EL (cell line): ENCODE measurements at places on chromosomes 2 and 18.
A peak's percentile ranks its signal among the peaks of the same experiment; 100 is the strongest.

- DNase-seq = no peak
Observed at GRCh38 chr2:65706411-65706810, 274.0 kb upstream of the SPRED2 start.

- no peak for DNase-seq
Observed at GRCh38 chr2:184004289-184004947, 593.9 kb upstream of the ZNF804A start.

DNA sequence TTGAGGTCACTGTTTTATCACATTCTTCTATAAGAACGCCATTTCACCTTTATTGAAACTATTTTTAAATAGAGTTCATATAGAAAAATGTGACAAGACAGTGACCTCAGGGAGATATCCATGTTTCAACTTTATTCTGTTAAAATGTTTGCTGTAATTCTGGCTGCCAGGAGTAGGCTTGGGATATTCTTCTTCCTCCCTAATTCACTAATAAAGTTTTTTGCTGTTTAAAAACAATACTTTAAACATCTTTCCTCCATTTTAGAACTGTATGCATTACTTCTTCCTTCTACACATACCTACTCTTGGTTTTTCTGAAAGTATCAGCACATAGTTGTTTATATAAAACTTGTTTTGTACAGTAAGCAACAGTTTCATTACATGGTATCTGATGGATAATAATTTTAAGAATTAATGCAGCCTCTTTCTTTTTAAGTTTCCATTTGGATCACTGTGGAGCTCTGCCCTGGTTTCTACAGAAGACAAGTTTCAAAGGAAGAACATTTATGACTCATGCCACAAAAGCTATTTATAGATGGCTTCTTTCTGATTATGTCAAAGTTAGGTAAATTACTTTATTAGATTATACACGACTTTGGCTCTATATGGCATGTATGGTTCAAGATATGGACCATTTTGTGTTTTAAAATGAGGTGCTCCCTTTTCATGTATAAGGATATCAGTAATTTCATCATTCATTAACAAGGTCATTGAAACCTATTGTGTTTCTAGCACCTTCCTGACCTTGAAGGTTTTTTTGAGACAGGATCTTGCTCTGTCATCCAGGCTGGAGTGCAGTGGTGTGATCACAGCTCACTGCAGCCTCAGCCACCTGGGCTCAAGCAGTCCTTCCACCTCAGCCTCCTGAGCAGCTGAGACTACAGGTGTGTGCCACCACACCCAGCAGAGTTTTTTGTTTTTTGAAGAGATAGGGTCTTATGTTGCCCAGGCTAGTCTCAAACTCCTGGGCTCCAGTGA is 7.2 kb downstream of the CPSF3 start:
- peak; percentile 20 for DNase-seq

DNA sequence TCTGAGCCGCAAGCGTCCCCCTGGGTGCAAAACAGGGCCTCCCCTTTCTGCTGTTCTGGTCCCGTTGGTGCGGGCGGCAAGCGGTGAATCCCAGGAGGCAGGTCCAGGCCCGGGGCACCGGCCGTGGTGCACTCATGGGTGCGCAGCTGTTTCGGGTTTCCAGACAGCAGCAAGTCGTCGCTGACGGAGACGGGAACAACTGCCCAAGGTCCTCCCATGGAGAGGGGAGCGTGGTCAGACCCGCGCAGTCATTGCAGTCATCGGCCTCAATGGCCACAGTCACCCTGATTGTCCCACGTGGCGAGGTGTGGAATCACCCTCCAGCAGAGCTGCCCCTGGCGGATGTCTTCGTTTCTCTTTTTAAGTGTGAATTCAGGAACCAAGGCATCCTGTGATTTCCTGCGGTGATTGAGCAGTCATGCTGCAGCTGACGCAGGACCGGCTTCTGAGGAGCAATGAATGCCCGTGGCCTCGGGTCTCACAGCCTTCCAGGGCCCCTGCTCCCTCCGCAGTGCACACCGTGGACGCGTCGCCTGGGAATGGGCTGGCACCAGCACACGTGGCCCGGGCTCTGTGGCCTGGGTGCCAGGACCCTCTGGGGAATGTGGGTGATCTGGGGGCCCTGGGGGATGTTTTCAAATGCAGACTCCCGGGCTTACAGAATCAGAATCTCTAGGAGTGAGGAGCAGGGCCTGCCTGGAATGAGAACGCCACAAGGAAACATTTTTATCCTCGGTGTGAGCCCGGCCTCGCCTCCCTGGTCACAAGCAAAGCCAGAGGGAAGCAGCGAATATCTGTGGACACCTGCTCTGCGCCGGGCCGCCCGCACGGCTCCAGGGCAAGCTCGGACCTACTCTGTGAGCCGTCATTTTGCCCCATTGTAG is 244.2 kb upstream of the SALL3 start:
- DNase-seq = no peak

GRCh38 chr2:236180831-236181453 is 12.8 kb upstream of the GBX2 start:
- peak; percentile 68 for DNase-seq

DNA sequence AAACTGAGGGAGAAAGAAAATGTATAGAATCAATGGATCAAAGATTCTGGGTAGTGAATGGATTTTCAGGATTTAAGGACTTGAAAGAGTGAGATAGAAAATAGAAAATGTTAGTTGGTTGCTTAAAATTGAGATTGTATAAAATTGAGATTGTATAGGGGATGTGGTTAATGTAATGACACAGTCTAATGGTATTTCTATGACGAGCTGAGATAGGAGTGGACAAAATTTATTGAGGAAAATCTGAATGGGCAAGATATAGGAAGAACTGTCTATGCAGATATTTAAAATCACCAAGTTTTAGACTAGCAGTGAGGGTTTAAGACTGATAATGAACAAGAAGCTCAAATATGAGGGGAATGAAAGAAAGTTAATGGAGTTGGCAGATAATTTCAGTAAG is 406.6 kb downstream of the NYAP2 start:
- DNase-seq = peak; percentile 31

DNA sequence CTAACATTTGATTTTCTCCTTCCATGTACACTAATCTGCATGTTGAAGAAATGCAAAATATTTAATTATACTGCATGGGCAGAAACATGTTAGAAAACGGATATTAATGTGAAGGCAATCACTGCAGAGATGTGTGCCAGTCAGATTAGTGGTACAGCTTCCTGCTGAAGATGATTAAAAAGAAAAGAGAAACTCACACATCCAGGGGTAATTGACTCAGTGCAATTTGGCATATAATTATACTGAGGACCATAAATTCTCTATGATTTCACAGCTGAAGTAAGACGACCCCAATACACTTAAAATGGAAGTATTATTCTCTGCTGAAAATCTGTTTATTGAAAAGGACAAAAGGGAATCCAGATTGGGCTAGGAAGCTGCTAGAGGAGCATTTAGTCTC is 243.4 kb downstream of the TGIF1 start:
- DNase-seq = no peak

GRCh38 chr2:202870431-202871299 is 901 bp downstream of the ICA1L start:
- DNase-seq = peak; percentile 66

DNA sequence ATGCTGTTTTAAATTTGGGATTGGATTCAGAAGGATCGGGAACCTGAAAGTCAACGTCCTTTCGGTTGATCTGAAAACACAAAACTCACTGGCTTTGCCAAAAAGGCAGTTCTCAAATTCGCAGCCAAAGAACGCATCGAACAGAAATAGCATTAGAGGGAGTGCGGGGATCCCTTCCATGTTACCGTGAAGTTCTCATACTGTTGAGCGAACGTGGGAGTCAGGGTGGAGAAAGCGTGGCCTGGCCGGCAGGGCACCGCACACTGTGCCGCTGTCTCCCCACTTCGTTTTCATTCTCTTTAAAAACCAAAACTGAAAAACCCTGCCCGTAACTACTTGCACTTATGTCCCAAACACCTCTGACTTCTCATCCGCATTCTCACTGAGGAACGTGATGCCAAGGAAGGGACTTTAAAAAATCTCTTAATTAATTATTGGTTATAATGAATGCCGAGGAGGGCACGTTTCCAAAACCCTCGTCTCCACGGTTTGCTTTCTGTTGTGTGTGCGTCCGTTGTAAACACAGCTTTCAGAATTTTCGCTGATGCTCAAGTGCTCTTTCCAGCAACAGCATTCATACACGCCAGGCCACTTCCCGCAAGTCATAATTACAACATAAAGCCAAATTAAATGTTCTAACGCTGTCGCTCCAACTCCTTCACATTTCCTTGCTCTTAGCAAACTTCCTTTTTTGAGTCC is 60.9 kb upstream of the TWIST2 start:
- DNase-seq = peak; percentile 60

DNA sequence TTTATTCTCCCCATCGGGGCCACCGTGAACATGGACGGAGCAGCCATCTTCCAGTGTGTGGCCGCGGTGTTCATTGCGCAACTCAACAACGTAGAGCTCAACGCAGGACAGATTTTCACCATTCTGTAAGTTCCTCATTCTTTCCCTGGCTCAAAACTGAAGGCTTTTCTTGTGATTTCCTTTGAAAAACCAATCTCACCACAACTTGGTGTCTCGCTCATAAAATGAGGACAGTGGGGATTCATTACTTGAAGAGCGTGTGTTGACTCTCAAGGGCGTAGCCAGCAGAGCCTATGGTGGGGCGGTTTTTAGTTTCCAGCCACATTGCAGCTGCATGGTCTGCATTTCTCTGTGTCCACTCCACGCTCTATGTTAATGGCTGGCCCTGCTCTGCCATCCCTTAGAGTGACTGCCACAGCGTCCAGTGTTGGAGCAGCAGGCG is 29.0 kb downstream of the SLC1A4 start:
- DNase-seq = no peak

DNA sequence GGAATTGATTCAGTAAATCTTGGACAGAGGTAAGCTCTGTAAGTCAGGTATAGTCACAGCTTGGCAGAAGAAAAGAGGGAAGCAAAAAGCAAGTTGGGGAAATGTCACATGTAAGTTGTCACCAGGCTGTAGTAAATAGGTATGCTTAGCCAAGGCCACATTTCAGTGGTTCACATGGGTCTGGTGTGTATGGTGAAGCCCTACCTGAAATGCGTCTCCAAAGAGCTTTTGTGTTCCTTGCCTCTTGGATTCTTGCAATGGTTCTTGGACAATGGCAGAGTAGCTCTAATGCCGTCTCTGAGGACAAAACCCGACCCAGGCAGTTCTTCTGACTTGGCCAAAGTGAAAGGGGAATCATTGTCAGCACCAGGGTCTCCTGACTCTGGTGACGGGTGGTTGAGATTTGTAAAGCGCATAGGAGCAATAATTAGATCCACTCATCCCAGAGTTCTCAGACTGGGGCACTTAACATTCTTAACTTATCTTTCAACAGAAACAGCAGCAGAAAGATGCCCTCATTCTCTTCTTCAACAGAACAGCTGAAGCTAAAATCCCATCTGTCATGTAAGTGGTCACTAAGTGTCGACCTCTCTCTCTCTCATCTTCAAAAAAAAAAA is 34.4 kb upstream of the RPL37A start:
- no peak for DNase-seq

GRCh38 chr2:148594216-148594615 is 50.3 kb upstream of the EPC2 start:
- DNase-seq = no peak

- no peak for DNase-seq
Observed at GRCh38 chr2:102788885-102789260, 27.0 kb downstream of the TMEM182 start.

- no peak for DNase-seq
Observed at GRCh38 chr2:225464346-225465025, 65.0 kb downstream of the NYAP2 start.

DNA sequence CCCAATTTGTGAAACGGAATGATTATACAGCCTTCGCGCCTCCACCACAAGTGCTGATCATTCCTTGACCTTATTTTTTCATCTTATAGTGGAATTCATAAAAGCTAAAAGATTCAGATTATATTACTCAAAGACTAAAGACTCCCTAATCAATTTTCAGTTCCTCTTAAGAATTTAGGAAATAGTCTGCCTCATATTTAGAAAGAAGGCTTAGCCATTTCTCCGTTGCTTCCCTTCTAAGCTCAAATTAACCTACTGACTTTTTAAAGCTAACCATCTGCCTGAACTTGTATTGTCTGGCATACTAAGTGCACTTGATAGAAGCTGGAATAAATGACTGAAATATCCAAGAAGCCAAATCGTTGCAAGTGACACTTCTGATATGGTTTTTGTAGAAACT is 44.7 kb downstream of the HNRNPLL start:
- no peak for DNase-seq

DNA sequence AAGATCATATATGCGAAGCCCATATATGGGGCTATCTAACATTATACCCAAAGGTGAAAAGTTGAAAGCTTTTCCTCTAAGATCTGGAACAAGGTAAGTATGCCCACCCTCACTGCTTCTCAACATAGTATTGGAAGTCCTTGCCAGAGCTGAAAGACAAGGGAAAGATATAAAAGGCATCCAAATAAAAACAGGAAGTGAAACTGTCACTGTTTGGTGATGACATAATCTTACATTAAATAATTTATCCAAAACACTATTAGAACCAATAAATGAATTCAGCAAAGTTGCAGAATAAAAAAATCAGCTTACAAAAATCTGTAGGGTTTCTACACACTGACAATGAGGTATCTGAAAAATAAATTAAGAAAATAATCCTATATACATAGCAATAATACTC is 205.8 kb downstream of the INSIG2 start:
- no peak for DNase-seq

DNA sequence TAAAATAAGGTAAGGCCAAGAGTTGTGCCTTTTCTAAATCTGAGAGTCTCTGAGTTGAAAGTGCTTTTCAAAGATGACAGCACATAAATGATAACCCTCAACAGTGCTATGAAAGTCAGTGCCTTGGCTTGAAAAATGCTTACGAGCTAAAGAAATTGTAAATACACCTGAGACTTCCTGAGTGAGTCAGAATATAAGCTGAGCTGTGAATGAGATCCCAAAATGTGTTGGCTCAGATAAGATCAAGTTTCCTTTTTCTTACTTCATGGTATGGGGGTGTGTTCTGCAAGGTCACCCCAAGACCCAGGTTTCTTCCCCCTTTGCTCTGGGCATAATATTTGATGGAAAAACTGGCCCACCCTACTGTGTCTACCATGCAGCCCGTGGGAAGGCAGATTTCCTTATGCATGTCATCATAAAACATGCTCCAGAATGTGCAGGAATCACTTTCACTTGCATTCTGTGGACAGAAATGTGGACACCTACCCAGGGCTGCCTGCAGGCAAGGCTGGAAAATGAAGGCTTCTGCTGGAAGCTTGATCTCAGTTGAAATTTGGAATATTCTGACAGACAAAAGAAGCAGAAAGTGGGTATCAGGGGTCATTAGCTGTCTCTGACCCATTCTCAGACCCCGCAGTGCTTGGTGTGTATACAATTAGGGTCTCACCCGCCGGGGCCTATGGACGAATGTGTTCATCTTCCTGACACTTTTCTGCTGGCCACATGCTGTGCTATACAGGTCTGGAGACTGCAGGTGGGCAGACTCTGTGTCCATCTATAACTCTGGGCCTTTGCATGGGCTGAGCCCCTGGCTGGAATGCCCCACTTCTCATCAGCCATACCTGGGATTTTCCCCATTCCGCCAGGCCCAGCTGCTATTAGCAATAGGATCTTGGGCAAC is 212.6 kb downstream of the SH3RF3 start:
- DNase-seq = no peak

GRCh38 chr2:26018184-26019055 is 15.5 kb upstream of the RAB10 start:
- DNase-seq = peak; percentile 87
